Thoracic aorta (tissue), 2 donors: ENCODE measurements at places on chromosomes 7 and 10.

GRCh38 chr7:134879815-134880475 is 100.5 kb downstream of the CALD1 start:
- no peak for DNase-seq

DNA sequence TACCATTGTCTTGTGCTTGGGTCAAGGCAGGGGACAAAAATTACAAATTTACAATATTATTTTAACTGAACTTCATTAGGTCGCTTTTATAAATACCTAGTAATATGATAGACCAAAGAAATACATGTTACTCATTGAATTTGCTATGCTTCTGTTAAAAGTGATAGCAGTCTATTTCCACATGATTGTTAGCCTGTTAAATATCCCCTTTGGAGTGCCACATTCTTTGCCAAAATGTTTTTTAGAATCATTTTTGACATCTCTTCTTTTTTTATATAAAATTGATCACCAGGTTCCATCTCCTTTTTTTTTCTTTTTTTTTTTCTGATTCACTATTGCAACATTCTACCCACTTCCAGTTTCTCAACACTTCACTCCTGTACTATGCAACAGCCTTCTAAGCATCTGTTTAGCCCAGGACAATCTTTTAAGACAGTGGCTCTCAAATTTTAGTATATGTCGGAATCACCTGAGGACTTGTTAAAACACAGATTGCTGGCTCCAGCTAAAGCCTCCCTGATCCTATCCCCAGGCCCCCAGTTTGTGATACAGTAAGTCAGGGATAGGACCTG is 16.4 kb upstream of the NDUFA5 start:
- DNase-seq, result no peak

- DNase-seq, result no peak
Measured at GRCh38 chr10:10662716-10663408, 354.8 kb upstream of the CELF2 start.

DNA sequence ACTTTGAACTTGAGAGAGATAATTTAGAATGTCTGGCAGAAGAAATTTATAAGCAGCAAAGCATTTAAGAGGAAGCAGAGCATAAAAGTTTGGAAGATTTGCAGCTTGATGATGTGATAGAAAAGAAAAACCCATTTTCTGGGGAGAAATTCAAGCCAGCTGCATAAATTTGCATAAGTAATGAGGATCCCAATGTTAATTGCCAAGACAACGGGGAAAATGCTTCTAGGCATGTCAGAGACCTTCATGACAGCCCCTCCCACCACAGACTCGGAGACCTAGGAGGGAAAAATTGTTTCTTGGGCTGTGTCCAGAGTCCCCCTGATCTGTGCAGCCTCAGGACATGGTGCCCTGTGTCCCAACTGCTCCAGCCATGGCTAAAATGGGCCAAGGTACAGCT is 263.6 kb upstream of the POT1 start:
- no peak for DNase-seq

GRCh38 chr10:115948465-115948864 is 324.5 kb downstream of the GFRA1 start:
- no peak for DNase-seq

DNA sequence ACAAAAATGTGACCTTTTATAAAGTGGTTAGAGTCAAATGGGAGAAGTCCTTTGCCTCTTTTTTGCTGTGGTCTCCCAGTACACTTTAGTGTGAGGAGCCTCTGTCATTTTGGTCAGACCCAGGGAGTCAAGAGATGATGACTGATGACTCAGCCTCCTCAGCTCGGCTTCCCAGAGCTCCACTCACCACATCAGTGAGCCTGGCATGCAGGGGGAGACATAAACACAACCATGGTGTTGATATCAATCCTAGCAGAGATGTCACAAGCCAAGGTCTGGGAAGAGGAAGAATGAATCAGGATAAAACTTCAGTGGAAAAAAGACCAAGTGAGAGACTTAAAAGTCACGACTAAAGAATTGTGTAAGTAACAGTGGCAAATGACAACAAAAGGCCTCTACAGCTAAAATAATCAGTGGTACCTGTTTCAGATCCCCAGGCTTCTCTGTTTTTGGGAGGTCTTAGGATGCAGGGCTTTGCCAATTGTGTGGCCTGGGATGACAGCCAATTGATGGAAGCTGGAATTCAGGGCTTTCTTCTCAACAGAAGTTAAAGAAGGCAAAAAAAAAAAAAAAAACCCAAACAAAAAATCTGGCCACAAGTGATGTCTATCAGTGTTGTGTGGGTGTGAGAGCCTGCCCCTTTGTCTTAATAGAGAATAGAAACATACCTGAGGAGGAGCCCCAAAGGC is 50.2 kb downstream of the TFAM start:
- DNase-seq, result peak; percentile 30

DNA sequence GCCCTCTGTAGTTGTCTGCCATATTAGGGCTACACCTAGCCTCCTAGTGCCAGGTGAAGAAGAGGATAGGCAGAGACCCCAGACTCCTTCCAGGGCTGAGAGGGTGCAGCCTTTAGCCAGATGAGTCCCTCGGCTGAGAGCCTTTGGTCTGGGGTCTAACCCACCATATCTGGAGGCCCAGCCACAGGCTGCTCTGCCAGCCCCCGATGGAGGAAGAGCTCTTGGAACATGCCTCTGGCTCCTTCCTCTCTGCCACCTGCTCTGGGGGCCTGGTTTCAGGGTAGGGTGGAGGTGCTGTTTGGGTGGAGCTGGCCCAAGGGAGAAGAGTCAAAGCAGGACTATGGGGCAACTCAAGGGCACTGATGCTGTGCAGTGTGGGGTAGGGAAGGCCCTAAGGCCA is 1.4 kb downstream of the LRRC18 start:
- DNase-seq, result no peak

DNA sequence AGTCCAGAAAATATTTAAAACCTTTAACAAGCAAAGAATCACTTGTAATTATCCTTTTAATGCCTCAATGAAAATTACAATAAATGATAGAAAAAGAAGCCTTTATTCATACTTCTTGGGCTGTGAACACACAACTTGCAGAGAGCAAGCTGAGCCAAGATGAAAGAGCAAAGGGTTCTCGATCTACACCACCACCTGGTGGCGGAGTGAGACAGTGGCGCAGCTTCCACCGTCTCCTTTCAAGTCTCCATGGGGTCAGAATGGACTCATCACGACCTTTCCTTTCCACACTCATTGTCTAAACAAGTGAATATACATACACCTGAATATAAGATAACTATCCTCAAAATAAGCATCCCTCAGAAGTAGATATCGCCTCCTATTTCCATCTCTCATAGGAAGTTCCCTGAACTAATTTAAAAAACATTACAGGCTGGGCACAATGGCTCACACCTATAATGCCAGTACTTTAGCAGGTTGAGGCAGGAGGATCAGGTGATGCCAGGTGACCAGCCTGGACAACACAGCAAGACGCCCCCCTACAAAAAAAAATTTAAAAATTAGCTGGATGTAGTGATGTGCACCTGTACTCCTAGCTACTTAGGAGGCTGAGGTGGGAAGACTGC is 40.7 kb downstream of the ATE1 start:
- DNase-seq, result no peak

DNA sequence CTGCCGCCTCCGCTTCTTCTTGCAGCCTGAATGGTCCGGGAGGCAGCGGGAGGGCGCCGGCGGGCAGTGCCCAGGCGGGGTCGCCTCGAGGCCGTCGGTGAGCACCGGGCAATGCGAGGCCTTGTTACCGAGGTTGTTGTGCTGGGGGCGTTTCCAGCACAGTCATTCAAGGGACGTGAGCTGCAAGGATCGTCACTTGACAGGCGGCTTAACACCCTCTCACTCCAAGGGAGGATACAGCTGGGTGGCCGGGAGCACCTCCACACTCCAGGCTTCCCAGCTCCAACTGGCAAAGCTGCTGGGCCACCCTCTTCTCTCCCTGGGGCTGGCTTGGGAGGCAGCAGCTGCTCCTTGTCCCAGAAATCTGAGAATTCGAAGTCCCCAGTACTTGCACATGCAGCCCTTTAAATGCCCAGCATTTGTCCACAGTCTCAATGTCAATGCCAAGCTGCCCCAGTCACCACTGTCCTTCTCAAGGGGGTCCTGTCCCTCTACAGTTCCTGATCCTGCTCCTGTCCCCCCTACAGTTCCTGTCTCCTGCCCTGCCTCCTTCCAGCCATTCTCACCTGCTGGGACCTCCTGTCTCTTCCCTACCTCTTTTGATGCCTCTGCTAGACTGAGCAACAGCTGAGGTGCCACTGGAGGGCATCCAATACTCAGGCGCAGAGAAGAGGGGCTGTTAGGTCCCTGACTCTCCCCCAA is 4.4 kb upstream of the HOXA11 start:
- DNase-seq, result no peak

GRCh38 chr7:151013733-151014497 is 10.4 kb downstream of the ATG9B start:
- DNase-seq, result peak; percentile 27

DNA sequence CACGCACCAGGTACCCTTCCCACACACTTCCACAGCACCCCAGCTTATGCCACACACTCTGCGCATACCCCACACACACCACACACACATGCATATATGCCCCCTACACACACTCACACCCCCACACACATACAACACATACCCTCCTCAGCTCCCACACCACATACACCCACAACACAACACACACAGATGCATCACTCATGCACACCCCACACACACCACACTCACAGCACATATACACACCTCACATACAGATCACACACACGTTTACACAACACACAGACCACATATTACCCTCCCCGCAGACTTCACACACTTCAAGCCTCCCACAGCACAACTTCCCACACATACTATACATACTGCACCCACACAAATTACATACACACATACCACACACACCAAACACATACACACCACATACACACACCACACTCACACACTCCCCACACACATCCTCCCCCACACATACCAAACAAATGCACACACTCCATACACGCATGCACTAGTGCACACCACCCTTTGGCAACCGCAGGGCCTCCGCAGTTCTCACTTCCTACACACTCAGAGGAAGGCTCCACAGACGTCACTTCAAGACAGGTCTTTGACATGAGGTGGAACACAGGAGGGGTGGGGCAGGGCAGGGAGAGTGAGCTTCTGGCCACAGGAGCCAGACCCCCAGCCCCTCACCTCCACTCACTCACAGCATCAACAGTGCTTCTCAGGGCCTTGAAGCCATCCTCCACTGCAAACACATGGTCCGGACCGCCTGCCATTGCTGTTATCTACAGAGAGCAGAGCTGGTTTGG is 18.5 kb upstream of the ANTXRL start:
- DNase-seq, result no peak

GRCh38 chr10:109726473-109726872 is 196.8 kb downstream of the XPNPEP1 start:
- DNase-seq, result no peak

- no peak for DNase-seq
Measured at GRCh38 chr7:103793614-103794013, 195.8 kb downstream of the RELN start.

DNA sequence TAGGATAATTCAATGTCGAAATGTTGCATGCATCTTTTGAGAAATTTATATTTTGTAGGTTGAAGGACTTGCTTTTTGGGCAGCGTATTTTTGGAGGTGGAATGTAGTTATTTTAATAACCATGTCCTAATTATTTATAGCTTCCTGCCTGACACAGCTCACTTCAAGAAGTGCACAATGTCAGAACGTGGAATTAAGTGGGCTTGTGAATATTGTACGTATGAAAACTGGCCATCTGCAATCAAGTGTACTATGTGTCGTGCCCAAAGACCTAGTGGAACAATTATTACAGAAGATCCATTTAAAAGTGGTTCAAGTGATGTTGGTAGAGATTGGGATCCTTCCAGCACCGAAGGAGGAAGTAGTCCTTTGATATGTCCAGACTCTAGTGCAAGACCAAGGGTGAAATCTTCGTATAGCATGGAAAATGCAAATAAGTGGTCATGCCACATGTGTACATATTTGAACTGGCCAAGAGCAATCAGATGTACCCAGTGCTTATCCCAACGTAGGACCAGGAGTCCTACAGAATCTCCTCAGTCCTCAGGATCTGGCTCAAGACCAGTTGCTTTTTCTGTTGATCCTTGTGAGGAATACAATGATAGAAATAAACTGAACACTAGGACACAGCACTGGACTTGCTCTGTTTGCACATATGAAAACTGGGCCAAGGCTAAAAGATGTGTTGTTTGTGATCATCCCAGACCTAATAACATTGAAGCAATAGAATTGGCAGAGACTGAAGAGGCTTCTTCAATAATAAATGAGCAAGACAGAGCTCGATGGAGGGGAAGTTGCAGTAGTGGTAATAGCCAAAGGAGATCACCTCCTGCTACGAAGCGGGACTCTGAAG is 620 bp downstream of the ZRANB1 start:
- no peak for DNase-seq

GRCh38 chr10:60299961-60300883 is 89.5 kb downstream of the ANK3 start:
- no peak for DNase-seq

- DNase-seq, result no peak
Measured at GRCh38 chr7:3518546-3518945, 217.5 kb downstream of the SDK1 start.

DNA sequence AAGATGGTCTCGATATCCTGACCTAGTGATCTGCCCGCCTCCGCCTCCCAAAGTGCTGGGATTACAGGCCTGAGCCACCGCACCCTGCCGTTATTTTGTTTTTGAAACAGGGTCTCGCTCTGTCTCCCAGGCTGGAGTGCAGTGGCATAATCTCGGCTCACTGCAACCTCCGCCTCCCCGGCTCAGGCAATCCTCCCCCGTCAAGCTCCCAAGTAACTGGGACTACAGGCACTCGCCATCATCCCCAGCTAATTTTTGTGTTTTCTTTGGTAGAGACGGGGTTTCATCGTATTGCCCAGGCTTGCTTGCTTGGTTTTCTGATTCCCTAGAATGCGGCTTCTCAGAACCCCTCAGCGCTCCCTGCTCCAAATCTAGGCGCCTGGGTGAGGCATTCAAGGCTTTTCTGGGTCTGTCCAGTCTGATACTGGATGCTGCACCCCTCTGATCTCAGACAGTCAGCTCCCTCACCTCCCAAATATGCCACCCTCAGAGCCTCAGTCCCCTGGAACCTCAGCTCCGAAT is 1.3 kb downstream of the TFR2 start:
- no peak for DNase-seq

- DNase-seq, result no peak
Measured at GRCh38 chr10:50635286-50635685, 11.5 kb upstream of the SGMS1 start.

- no peak for DNase-seq
Measured at GRCh38 chr10:34815185-34816084, at the start of gene PARD3. Gene PARD3, minus strand, starts transcription at chr10:34815296. Its CDS starts 301 bp downstream, at chr10:34814995.

GRCh38 chr7:14092331-14092730 is 102.9 kb upstream of the ETV1 start:
- no peak for DNase-seq

- DNase-seq, result no peak
Measured at GRCh38 chr7:79176859-79177477, 276.5 kb downstream of the MAGI2 start.

DNA sequence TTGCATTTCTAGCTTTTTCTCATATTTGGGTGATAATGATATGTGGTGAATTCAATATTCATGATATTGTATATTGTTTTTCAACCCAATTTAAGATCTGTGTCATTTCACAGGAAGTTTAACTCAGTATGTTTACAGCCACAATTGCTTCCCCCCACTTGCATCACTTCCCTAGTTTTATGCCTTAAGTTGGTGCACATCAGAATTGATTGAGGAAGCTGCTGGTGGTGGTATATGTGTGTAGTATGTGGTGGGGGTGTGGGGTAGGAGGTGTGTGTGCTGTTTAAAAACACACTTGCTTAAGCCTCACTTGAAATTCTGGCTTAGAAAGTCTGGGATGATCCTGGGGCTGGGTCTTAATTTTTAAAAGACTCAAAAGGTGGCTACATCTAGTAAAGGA is 245.1 kb upstream of the AOAH start:
- DNase-seq, result no peak
